Stimulated activated effector memory CD8-positive, alpha-beta T cell treated with anti-CD3 and anti-CD28 coated beads, Interleukin-12 subunit alpha, Interleukin-12 subunit beta, amount 100 ng/mL, for 72 hours (primary cell): ENCODE measurements at places on chromosomes 5 and 9.

GRCh38 chr5:579211-579610 is 32.9 kb upstream of the CEP72 start:
- DNase-seq: no peak

GRCh38 chr9:32877103-32877502 is 93.8 kb downstream of the TMEM215 start:
- DNase-seq: no peak

DNA sequence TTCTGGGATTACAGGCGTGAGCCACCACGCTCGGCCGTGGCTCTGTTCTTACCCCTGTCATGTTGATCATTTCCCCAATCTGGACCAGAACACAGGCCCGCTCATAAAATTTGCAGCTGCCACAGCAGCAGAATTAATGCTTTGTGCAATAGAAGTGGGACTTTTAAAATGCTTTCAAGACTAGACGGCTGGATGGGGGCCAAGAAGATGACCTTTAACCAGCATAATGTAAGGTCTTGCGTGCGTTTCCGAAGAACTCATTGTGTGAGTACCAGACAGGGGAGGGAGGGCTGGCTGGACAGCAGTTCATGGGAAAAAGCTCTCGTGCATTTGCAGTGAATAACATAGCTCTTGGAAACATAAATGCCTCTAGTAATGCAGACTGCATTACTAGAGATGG is 3.5 kb upstream of the WDR38 start:
- no peak for DNase-seq

DNA sequence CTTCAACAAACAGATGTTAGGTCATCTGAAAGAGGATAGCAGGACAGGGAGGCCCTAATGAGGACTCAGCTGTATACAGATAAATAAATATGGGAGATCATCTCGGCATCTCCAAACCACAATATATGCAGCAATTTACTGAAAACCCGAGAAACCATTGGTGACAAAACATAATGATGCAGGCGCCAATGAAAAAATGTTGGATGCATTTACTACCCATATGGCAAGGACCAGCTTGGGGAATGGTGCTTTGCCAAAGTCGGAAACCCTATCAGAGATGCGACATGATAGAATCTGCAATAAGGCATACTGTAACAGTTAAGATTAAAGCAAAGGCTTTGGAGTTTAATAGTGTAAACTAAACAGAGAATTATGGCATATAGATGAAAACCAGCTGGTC is 92.0 kb downstream of the SNCAIP start:
- DNase-seq: no peak

- DNase-seq: no peak
Measured at GRCh38 chr9:131736431-131736830, 3.4 kb downstream of the RAPGEF1 start.

DNA sequence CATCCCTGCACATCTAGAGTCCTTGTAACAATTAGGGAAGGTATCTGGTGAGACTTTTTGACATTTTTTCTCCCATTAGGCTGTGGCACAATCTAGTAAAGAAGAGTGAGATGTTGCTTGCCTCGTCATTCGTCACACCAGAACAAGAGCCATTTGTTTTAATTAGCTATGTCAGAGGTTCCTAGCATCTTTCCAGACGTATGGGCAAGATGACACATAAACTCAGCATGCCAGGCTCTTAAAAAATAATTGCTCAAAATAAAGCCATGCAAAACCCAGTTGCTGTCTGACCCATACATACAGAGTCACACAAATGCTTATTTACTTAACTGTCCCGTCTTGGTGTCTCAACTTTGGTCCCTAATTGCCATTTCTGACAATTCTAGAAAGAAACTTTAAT is 125.9 kb downstream of the TRPM3 start:
- DNase-seq: no peak

DNA sequence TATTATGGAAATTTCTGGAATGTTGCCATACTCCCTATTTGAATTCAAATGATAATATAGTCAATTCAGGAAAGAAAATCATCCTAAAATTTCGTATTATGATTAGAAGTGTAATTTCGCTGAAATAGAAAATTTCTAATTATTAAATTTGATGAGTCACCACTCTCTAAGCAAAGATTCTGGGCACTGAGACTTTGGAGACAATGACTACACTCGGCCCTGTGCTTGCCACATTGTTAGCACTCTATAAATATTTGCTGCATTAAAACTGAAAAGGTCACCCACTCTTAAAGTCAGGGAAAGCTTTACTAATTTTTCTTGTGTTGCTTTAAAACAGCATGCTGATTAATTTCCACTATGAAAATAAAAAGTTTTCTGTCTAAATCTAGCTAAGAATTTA is 240.3 kb downstream of the TLE4 start:
- DNase-seq: no peak

GRCh38 chr9:78291240-78291925 is 5.5 kb upstream of the PSAT1 start:
- no peak for DNase-seq

DNA sequence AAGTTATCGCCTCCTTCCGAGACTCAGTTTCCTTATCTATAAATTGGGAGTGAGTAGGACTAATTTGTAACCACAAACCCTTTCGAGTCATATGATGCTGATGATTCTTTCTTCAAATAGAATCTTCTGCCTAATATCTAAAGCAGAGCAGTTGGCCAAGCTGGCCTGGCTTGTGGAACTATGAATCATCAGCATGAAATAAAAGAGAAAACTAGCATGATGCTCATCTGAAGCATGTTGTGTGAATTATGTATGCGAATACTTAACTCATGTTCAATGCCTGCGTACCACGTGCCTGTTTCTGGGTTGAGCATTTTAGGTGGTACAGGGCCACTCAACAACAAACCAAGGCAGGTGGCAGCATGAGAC is 15.0 kb upstream of the ORM1 start:
- DNase-seq: no peak

- DNase-seq: no peak
Measured at GRCh38 chr9:92601451-92601850, 65.7 kb upstream of the ECM2 start.

GRCh38 chr5:80223561-80223960 is 32.3 kb downstream of the SERINC5 start:
- DNase-seq: no peak

DNA sequence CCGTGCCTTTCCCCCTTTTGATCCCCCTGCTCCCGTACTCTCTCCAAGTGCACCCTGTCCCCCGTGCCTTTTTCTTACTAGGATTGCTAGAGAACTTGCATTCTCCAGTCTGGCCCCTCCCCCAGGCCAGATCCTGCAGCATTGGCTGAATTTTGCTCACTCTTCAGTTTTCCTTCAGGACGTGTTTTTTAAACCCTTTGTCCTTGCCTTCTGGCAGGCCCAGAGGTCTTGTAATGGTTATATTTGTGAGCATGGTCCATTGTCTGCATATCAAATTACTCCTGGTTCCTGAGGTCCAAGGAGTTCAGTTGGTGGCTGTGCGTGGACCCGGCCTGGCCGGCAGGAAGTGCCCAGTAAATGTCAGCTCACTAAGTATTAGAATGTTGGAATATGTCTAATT is 606 bp downstream of the TBC1D13 start:
- no peak for DNase-seq

- DNase-seq: no peak
Measured at GRCh38 chr5:36683821-36684434, 77.5 kb downstream of the SLC1A3 start.

GRCh38 chr5:76192837-76193236 is 109.7 kb downstream of the SV2C start:
- no peak for DNase-seq

- no peak for DNase-seq
Measured at GRCh38 chr9:114911167-114911821, 19.1 kb downstream of the TNFSF8 start.

GRCh38 chr9:111866976-111867375 is 29.6 kb upstream of the UGCG start:
- DNase-seq: no peak

DNA sequence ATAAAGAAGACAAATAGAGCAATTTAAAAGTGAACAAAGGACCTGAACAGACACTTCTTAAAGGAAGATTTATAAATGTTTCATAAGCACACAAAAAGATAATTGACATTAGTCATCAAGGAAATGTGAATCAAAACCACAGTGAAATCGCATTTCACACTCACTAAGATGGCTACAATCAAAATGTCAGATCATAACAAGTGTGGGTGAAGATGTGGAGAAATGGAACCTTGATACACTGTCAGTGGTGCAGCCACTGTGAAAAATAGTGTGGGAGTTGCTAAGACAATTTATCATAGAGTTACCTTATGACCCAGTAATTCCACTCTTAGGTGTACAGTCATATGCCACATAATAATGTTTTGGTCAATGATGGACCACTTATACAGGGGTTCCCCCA is 54.5 kb upstream of the HTR4 start:
- DNase-seq: peak; percentile 63

DNA sequence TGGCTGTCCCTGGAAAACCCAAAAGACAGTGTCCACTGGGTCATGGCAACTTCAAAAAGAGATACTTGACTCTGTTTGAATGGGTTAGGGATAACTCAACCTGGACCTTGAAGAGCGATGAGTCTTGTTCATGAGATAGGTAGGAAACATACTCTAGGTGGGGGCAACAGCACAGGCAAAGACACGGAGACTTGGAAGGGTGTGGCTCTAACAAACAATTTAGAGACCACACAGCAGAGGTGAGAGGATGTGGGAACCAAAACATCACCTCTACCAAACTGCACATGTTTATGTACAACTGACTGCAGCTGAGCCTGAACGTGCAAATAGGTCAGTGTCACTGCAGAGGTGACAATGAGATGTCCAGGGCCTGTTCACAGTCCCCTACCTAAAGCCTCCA is 247.7 kb upstream of the ADRA1B start:
- no peak for DNase-seq

GRCh38 chr5:115842089-115842935 is 577 bp downstream of the AP3S1 start:
- no peak for DNase-seq

DNA sequence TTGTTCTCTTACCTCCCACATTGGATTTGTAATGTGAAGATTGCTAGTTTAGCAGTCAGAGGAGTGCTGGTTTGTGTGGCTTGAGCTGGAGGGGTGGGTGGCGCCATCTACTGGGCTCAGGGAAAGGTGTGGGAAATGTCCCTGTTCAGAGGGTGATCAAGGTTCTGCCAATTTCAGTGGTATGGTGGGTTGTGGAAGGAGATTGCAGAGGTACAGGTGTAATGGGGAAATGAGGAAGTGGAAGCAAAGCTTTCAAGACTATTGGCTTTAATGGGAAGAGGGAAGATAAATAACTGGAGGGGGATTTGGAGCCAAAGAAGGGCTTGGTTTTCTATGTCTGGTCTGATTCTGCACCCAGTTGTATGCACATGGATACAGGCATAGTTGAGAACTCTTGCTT is 76.4 kb downstream of the OSMR start:
- no peak for DNase-seq

- no peak for DNase-seq
Measured at GRCh38 chr5:424301-425110, 18.5 kb upstream of the EXOC3 start.

GRCh38 chr5:168747987-168748777 is 169.0 kb upstream of the PANK3 start:
- DNase-seq: peak; percentile 5

DNA sequence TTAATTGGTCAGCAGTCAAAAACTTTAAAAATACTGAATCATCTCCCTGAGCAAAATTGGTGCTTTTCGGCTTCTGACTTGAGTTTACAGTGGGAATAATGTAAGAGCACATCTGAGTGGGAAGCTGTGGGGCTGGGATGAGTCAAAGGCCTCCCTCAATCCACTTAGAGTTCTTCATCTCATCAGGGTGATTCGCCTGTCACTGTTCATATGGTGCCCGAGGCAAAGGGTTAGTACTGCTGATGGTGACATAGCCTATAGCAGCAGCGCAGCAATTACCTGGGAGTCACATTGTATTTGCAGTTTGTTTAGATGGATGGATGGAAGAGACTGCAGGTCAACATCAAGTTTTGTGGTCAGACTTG is 113.8 kb upstream of the ZNF608 start:
- DNase-seq: no peak

GRCh38 chr5:117691081-117691870 is 1116.7 kb upstream of the SEMA6A start:
- no peak for DNase-seq

- no peak for DNase-seq
Measured at GRCh38 chr5:74116266-74116665, 490.3 kb downstream of the ARHGEF28 start.

- no peak for DNase-seq
Measured at GRCh38 chr9:111529787-111530186, 4.8 kb downstream of the ZNF483 start.

GRCh38 chr9:132062806-132063205 is 16.9 kb downstream of the MED27 start:
- no peak for DNase-seq

GRCh38 chr5:14118551-14119320 is 24.4 kb upstream of the TRIO start:
- DNase-seq: no peak

GRCh38 chr9:37992924-37993349 is 76.1 kb downstream of the SHB start:
- no peak for DNase-seq

- no peak for DNase-seq
Measured at GRCh38 chr5:135353952-135354721, 44.9 kb downstream of the MACROH2A1 start.

GRCh38 chr5:125093776-125094175 is 347.3 kb upstream of the ZNF608 start:
- DNase-seq: no peak

GRCh38 chr9:91954841-91955471 is 4.9 kb upstream of the ROR2 start:
- DNase-seq: peak; percentile 59

GRCh38 chr9:134516464-134516863 is 125.1 kb upstream of the COL5A1 start:
- no peak for DNase-seq

GRCh38 chr9:13580760-13581159 is 301.3 kb upstream of the MPDZ start:
- no peak for DNase-seq

DNA sequence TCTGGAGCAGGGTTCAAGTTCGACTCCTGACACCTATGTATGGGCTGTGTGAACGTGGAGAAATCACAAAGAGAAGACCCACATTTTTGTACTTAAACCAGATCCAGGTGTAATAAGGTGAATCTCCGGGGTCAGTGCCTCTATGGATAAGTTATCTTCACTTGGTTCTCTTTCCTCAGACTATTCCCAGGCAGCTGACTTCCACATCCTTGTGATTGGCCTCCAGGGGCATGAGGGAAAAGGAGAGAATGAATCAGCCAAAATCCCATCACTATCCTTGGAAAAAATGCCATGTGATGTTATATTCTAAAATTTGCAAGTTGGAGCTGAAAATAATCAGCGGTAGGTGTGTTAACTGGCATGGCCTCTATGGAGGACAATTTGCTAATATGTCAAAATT is 37.2 kb downstream of the ZNF622 start:
- DNase-seq: no peak

- DNase-seq: no peak
Measured at GRCh38 chr9:114117996-114118830, 19.1 kb upstream of the KIF12 start.

GRCh38 chr5:130270786-130271185 is 366.5 kb downstream of the CHSY3 start:
- no peak for DNase-seq

- peak; percentile 90 for DNase-seq
Measured at GRCh38 chr9:124126648-124127646, 115.4 kb downstream of the LHX2 start.

GRCh38 chr9:86763791-86764190 is 183.5 kb downstream of the GAS1 start:
- peak; percentile 2 for DNase-seq
